ENCODE measurements at places on chromosomes 4 and X.

GRCh38 chrX:129015381-129015780 lies 507.9 kb downstream of the SMARCA1 start:
- no peak for DNase-seq

- DNase-seq: no peak
These were observed 39.6 kb downstream of the HTRA3 start for GRCh38 chr4:8308856-8309771.

DNA sequence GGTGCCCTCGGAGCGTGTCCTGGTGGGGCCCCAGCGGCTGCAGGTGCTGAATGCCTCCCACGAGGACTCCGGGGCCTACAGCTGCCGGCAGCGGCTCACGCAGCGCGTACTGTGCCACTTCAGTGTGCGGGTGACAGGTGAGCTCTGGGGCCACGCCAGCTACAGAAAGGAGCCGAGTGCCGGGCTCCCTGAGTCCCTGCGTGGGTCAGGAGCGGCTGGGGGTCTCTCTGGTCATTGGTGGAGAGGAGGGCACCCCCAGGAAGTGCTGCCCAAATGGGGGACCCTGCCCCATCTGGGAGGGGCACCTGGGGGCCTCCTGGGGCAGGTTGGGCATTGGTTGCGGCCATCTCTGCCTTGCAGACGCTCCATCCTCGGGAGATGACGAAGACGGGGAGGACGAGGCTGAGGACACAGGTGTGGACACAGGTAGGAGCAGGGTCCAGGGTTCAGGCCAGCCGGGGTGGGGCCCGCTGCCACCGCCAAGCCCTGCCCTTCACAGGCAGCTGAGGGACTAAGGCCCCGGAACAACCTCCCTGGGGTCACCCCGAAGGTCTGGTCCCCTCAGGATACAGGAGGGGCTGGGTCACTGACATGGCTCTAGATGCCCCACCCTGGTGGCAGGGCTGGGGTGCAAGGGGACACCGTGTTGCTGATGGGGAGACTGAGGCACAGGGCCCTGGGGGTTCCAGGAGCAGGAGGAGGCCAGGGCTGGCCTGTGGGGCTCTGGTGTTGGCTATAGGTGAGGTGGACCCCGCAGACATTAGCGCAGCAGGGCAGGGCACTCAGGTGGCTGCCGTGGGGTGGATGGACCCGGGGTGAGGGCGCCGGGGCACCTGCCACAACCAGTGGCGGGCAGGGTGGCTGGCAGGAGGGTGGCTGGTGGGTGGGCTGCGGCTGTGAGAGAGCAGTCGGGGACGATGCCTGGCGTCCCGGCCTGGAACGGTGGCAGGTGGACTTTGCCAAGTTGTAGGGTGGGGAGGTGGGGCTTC lies 6.6 kb downstream of the FGFR3 start:
- DNase-seq: no peak

DNA sequence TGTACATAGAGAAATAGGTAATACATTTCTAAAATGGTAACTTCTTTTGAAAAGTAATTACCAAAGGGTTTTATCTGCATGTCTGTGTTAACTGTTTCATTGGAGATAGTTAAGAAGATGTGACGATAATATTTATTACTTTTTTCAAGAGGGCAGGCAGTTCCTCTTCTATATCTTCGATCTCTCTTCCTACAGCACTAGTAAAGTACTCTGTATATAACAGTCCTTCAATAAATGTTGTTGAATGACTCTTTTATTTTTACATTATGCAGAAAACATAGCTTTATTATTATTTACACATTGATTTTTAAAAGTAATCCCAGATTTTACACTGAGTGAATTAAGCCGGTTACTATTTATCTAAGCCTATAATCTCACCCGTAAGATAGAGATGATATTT lies 51.8 kb downstream of the TMPRSS11E start:
- no peak for DNase-seq

GRCh38 chr4:85701861-85702321 lies 226.9 kb downstream of the ARHGAP24 start:
- peak; percentile 27 for DNase-seq

- DNase-seq: no peak
These were observed 328.7 kb downstream of the GABRG1 start for GRCh38 chr4:45795135-45795534.

DNA sequence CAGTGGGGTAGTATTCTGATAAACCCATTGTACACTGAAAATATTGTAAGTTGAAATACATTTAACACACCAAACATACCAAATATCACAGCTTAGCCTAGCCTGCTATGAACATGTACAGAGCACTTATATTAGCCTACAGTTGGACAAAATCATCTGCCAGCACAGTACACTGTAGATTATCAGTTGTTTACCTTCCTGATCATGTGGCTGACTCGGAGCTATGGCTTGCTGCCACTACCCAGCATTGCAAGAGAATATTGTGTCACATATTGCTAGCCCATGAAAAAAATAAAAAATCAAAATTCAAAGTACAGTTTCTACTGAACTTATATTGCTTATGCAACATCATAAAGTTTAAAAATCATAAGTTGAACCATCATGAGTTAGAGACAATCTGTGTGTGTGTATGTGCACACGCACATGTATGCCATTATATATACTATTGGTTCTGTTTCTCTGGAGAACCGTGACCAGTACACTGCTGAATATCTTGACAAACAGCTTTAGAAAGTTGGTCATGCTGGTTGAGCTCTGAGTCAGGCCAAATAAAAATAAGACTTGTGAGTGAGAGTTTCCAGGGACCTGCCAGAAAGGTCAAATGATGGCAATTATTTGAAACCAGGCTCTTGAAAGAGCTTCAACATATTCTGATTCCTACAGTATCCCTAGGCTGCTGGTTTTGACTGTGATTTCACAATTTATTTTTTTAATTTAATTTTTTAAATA lies 238.5 kb downstream of the PRR32 start:
- DNase-seq: no peak

DNA sequence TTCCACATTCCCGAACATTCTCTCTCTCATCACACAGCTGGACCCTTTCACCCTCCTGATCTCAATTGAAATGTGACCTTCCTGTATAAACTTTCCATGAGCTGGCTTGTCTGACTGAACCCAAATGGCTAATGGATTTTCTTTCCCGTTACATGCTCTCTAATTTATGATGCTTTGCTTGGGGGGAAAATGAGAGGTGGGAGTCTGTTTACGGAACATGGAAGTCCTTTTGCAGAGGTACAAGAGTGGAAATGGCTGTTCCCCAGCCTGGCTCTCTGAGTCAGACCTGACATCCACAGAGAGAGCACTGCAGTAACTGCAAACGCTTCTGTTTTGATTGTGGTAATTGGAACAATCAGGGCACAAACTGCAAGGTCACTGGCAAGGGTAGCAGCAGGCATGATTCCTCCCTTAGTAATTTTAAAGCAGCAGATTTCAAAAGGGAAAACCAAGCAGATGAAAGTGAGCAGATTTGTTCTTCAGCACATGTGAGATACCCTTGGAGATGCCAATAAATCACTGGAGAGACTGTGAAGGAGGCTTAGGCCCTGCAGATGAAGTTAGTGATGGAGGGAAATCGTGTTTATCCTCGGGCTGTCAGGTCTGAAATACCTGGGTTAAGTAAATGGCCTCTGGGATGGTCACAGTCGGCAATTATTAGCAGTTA lies 83.9 kb downstream of the SNCA start:
- peak; percentile 99 for DNase-seq

DNA sequence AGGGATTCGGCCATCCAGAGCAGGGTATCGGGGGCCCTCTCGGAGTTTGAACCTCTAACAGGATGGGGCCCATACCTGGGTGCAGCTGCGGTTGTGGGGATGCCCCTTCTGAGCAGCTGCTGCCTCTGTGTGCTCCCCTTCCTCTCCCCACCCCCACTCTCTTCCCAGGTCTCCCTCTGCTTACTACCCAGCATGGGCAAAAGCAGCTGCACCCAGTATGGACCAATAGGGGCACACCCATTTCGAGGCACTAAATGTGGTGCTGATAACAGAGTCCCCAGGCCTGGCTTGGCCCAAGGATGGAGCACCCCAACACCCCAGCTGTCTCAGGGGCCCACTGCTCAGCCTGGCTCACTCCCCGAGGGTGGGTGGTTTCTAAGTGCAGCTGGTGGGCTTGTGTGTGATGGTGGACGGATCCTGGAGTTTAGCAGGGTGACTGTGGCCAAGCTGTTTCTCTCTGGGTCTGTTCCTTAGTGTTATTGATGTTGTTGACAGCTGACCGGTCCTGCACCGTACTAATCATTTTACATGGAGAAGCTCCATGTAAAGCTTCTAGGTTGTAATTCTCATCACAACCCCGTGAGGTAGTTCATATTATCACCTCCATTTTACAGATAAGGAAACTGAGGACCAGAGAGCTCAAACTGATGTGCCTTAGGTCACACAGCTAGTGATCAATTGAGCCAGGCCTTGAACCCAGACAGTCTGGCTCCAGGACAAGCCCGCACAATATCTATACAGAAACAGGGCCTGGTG lies 13.1 kb upstream of the KIAA0232 start:
- no peak for DNase-seq

DNA sequence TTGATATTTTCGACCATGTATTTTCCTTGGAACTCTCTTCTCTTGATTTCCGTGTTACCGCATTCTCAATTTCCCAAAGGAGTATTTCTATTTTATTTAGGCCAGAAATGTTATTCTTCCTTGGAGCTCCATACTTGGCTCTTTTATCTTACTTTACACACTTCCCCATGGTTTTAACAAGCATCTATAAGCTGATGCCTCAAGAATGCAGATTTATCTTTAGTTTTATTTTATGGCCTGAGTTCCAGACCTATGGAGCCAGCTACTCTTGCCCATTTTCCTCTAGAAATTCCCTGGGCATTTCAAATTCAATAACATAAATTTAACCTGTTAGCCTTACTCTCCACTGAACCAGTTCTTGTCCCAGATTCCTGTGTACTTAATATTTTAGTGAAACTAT lies 43.7 kb downstream of the SULT1E1 start:
- DNase-seq: no peak

DNA sequence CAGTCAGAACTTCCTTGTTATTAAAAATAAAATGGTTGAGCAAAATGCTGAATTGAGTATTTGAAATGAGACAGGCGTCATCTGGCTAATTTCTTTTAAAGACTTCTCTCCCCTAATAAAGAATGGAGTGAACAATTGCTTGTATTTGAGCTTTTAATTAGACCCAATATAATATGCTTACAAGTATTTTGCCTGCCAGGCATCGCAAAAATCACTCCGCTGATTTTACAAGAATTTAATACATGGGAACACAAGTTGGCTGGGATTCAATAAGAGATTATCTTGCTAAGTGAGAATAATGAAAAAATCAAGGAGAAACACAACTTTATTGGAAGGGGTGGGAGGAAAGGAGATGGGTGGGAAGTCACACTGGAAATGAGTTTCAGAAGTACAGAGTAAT lies 52.3 kb downstream of the KLF3 start:
- no peak for DNase-seq

DNA sequence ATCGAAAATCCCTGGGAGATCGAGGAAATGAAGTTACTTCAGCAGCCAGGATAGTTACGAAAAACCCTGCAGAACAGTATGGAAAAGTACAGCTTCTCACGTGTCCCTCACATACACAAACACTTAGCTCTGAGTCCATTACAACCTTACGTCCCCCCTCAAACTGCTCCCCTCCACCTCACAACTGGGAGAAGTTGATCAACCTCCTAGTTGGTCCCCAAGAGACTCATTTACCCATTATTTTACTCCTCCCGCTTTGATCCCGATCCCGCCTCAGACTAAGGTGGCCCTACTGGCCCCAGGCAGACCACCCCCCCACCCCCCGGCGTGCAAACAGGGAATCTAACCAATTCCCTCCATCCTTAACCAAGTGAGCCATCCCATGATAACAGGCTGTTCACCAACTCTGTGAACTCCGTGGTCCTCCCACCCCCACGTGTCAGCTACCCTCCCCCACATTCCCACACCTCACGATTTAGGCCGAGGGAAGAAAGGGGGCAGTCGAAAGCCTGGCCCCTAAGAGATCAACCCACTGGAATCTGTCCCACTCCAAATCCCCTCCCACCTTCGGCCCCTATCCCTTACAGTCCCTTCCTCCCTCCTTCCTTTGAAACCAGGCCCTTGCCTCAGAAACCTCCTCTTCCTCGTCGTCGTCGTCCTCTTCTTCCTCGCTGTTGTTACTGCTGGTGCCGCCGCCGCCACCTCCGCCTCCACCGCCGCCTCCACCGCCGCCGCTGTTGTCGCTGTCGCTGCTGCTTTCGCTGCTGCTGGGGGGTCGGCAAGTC lies 755 bp downstream of the ANKRD17 start:
- DNase-seq: peak; percentile 40

GRCh38 chr4:150176547-150176946 lies 98.3 kb downstream of the DCLK2 start:
- peak; percentile 51 for DNase-seq

DNA sequence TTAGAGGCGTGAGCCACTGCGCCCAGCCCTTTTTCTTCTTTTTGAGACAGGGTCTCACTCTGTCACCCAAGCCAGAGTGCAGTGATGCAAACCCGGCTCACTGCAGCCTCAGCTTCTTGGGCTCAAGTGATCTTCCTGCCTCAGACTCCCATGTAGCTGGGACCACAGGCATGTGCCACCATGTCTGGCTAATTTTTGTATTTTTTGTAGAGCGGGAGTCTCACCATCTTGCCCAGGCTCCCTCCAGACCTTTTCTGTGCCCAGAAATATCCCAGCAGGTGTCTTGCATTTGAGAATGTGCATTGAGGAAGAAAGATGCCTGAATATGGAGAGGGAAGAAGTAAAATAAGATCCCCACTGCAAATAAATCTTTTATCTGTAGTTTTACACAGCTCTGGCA lies 58.7 kb downstream of the PPEF2 start:
- no peak for DNase-seq

- no peak for DNase-seq
These were observed 695.6 kb upstream of the FAM241A start for GRCh38 chr4:111449657-111450056.

- DNase-seq: no peak
These were observed 112.9 kb downstream of the ARHGAP10 start for GRCh38 chr4:147844781-147845180.

DNA sequence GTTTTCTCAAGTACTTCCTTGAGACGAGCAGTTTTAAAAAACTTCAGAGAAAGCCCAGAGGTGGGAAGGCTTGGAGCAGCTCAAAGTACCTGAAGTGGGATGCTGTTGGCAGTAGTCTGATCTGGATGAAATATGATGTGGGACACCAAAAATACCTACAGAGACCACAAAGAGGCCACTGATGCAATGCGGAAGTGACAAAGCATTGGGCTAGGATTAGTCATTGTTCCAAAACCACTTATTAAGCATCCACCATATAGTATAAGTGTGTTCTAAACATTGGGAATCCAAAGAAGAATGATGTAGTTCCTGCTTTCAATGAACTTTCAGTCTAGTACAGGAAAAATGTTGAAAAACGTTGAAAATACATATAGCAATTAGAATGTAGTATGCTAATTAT lies 386.1 kb upstream of the CNKSR2 start:
- peak; percentile 52 for DNase-seq

DNA sequence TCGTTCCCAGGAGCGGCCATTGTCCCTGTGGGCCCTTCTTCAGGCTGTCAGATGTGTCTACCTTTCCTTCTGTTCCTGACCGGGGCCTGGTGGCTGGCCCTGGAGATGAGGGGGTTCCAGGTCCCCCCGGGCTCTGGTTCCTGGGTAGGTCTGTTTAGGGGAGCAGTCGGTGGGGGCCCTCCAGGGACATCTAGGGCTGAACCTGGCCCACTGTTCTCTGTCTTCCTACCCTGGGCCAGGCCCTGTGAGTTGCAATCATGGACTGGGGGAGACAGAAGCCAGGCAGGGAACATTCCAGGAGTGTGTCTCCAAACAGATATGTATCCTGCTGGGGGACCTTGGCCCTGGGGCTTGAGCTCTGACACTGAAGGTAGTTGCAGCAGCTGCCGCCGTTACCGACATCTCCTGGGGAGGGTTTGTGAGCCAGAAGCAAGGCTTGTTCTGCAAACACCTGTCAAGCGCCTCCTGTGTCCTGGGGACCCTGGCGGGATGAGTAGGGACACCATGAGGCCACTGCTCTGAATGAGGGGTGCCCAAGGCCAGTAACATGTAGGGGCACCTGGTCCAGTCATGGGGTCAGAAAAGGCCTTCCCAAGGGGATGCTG lies 49.5 kb upstream of the ADRA2C start:
- no peak for DNase-seq

Data from fibroblast of mammary gland (primary cell).